Esophagus mucosa (tissue), 1 donor: ENCODE measurements at places on chromosomes 12 and 14. TPM values are rescaled to one million over a fixed set of nuclear protein-coding genes. Genes with fewer than 3 reads are reported as not detected.

- ATAC-seq, result peak; percentile 54
Measured at GRCh38 chr14:56119201-56119981, 1.2 kb downstream of the PELI2 start.

DNA sequence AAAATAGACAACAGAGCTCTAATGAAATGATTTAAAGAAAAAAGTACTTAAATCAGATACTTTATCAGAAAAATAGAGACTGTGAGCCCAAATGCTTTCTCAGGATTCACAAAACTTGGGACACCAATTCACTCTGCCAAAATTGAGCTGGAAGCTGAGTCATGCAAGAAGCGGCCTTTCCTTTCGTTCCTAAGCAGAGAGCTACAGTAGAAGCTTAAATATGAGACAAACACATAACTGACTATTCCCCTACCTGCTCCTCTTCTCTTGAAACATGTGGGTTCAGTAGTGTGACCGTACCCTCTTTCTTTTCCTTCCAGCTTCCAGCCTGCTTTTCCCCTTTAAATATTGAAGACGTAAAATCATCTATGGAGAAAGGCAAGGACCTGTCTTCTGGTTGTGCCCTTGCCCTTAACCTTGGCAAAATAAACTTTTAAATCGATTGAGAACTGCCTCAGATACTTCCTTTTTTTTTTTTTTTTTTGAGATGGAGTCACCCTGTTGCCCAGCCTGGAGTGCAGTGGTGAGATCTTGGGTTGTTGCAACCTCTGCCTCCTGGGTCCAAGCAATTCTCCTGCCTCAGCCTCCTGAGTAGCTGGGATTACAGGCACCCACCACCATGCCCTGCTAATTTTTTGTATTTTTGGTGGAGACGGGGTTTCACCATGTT lies 4.4 kb upstream of the SDS start:
- ATAC-seq, result no peak

POTEG gene
- total RNA-seq, result not detected

- ATAC-seq, result no peak
Measured at GRCh38 chr14:60944204-60944603, 36.7 kb downstream of the TRMT5 start.

GRCh38 chr14:88025313-88025712 lies 20.4 kb downstream of the GPR65 start:
- ATAC-seq, result no peak

FBLN5 gene
- total RNA-seq, result 2.8 TPM

DNA sequence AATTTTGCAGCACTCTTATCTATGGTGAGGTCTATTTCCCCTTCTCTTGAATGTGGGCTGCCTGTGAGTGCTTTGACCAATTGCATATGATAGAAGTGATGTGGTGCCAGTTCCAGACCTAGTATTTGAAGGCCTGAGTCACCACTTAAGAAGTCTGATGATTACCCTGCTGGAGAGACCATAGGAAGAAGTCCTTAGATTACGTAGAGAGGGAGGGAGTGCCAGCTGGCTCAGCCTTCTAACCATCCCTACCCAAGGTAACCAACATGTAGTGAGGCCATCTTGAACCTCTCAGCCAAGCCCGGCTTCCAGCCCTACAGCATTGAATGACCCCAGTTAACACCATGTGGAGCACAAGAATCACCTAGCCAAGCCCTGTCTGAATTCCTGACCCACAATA lies 166.9 kb downstream of the NELL2 start:
- no peak for ATAC-seq

WNT5B gene
- total RNA-seq, result 9.8 TPM

GRCh38 chr14:51341338-51341737 lies 101.3 kb downstream of the TMX1 start:
- peak; percentile 72 for ATAC-seq

GRCh38 chr14:51441001-51441400 lies 201.0 kb downstream of the TMX1 start:
- no peak for ATAC-seq

GRCh38 chr12:2118481-2119255 lies 65.9 kb downstream of the CACNA1C start:
- no peak for ATAC-seq

GRCh38 chr12:105444653-105445102 lies 114.2 kb downstream of the C12orf75 start:
- ATAC-seq, result no peak

FOXN4 gene
- not detected for total RNA-seq

- no peak for ATAC-seq
Measured at GRCh38 chr14:51331486-51332367, 91.7 kb downstream of the TMX1 start.

DNA sequence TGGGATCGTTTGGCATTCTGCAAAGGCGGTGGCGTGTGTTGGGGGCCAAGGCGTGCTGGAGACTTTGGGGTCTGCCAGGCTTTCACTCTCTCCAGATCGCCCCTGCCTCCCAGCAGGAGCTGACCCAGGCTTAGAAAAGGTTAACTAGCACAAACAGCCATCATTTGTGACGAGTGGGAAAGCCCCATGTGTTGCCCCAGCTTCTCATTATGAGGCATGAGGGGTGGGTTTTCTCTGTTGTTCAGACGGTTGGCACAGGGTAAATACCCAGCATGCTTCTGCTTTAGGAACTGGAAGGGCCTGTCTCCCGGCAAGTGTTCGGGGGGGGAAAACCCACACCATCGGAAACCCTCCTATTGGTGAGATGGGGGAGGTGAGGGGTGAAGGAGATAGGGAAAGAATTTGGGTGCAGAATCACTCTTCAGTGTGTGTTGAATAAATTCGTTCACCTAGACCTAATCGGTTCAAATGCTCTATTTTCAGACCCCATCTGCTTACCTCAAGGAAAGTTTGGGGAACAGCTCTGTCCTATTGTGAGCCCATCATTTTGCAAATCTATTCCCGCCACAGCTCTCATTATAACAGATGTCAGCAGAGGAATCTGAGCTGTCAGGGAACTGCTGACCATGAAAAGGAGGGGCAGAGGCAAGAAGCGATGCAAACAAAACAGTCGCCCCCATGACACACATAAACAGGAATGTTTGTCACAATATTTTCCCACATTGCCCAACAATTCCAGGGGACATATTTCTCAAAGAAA lies 34.7 kb upstream of the C12orf42 start:
- ATAC-seq, result no peak

GRCh38 chr14:54106661-54107377 lies 150.2 kb upstream of the BMP4 start:
- ATAC-seq, result no peak

DNA sequence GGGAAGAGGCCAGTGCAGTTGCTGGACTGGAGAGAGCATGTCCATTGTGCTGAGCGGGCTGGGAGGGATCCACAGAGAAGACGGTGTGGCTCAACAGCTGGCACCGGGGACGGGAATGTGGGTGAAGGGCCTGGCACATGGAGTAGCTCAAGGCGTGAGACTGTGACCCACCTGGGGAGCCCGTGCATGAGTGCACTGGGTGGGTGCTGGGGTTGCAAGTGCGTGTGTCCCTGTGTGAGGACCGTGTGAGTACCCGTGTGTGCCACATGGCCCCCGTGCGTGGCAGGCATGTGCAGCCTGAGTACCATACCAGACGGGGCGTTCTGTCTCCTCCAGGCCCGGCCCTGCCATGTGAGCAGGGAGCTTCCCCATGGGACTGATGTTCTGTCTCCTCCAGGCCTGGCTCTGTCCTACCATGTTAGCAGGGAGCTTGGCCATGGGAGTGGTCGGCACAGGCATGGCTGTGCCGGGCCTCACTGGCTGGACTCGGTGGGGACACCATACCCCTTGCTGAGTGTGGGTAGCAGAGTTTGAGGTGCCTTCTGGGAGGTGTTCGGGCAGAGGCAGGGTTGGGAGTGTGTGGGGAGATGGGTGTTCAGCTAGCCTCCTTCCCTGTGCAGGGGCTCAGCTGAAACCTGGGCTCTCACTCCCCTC lies 234.4 kb downstream of the TMEM121 start:
- peak; percentile 46 for ATAC-seq

- ATAC-seq, result no peak
Measured at GRCh38 chr12:24952389-24952788, 3.5 kb upstream of the BCAT1 start.

RNF212B gene
- not detected for total RNA-seq

GRCh38 chr12:118402251-118402650 lies 25.9 kb downstream of the SUDS3 start:
- ATAC-seq, result no peak

NYNRIN gene
- 6.1 TPM for total RNA-seq

SOAT2 gene
- not detected for total RNA-seq
